ENCODE measurements at places on chromosomes 3 and 15.
A peak's percentile ranks its signal among the peaks of the same experiment; 100 is the strongest.

DNA sequence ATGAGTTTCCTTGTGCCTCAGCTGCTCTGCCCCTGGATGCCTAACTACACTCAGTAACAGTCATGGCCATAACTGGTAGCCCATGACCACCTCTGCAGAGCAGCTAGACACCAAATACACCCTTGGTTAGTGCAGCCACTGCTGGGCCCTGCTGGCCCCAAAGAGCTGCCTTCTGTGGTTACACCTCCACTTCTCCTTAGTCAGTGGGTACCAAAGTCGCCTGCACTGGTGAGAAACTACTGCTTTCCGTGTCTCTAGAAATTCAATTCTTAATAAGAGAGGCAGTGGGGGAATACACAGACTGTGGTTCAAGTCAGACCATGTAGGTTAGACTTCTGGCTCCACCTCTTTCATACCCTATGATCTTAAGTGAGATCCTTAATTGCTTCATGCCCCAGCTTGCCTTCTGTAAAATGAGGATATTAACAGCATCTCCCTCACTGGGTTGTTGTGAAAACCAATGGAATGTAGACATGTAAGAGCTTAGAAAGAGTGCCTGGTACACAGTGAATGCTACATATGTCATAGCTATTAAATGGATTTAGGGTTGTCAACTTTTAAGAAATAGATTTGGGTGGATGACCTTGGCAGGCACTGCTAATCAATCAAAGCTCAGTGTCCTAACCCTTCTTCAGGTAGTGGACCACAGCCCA, 18.2 kb downstream of the HEG1 start:
- no peak for DNase-seq

DNA sequence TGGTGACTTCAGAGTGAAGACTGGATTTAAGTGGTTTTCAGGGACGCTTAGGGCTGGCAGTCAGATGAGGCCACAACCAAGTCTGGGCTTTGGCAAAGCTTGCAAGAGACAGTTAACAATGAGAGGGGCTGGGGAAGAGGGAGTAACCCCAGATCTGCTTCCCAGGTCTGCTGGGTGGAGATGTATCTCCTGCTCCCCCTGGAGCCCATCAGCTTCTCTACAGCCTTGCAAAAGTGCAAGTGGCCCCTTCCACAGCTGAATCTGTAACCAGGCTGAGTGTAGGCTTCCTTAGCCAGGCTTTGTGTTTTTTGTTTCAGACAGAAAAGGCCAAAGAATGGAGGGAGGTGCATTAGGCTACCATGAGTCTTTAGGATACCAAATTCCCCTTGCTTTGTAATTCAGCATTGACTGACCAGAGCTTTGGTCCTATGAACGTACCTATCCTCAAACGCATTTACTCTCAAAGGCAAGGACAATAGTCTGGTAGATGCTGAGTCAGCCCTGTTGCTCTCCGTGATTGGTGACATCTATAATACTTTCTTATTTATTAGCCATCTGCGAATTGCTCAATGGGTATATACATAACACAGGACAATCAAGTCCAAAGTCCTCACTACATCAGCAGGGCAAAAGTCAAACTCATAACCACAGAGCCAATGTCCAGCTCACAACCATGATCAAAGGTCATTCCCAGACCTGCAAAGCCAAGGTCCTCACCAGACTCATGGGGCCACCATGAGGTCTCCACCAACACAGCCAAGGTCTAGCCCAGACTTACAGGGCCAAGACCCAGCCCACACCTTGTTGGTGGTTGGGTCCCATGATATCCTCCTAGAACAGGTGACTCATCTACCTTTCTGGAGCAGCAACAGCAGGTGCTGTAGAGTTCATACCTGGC, 17.1 kb downstream of the CCDC13 start:
- DNase-seq = no peak

GRCh38 chr3:139202226-139202958, 141.4 kb upstream of the MRPS22 start:
- peak; percentile 18 for DNase-seq

DNA sequence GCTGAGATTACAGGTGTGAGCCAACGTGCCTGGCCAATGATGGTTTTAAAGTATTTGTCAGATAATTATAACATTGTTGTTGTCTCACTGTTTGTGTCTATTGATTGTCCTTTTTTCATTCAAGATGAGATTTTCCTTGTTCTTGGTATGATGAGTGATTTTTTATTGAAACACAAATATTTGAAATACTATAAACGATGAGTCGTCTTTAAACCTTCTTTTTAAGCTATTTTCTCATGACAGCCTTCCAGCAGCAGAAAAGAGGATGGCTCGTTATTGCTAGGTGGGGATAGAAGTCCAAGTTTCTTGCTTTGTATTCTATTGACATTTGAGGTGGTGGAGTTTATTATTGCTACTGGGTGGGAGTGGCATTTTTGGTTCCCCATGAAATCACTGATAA, 61.7 kb upstream of the MDFIC2 start:
- DNase-seq = no peak

- no peak for DNase-seq
Observed at GRCh38 chr3:38611866-38612265, 37.6 kb downstream of the SCN5A start.

GRCh38 chr15:84734794-84735479, 13.5 kb upstream of the ZNF592 start:
- DNase-seq = peak; percentile 72

DNA sequence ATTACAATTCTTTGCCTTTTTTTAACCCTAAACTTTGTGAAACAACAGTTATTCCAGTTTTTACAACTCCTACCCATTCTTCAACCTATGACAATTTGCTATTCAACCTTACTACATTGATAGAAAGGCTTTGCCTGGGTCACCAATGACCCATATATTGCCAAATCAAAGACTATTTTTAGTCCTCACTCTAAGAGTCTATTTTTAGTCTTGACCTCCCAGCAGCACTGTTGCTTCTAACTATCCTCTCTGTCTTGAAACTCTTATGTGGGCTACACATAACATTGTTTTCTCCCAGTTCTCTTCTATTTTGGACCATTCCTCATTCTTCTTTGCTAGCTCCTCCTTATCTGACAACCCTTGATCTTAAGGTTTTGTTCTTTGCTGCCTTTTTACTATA, 71.4 kb downstream of the C3orf80 start:
- no peak for DNase-seq

GRCh38 chr15:60779718-60780503, 301.0 kb upstream of the ICE2 start:
- DNase-seq = no peak

- peak; percentile 25 for DNase-seq
Observed at GRCh38 chr15:52527911-52528563, 643 bp downstream of the MYO5A start.

DNA sequence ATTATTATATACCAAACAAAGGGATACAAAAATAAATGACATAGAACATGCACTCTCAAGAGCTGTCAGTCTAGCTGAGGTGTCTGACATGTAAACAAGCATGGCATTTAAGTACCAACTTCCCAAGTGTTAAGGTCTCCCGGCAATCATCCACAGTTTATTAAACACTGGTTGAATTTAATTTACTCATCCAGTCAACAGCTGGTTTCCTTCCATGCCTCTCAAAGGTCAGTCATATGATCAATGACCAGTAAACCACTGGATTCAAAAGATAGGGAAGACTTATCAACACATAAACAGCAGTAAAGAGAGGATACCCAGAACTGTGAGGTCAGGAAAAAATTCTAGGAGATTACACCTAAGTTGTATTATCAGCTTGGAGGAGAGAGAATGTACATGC, 80.4 kb downstream of the ADAM10 start:
- no peak for DNase-seq

DNA sequence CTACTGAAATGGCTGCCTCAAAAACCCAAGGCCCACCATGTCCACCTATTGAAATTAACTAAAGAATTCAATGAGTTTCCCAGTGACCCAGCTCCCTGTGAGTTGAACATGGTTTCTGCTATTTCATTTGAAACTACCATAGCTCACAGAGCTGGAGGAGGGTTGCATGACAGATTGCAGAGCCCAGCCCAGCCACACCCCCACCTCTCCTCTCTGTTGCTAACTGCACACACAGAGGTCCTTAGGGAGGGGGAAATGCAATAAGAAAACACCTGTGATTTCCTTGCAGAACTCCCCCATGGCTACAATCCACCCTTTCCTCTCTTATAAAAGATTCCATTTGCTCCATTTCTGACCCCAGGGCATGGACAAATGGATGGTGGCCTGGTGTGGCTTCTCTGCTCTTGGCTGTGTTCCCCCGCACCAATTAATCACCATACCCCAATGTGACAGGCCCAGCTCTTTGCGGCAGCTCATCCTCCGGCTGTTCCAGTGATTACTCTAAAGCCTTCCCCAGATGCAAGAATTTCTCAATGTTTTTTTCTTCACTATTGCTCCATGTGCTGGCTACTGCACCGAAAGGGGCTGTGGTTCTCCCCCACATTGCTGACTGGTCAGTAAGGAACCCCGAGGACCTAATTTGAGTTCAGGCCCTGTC, 208.4 kb upstream of the KBTBD8 start:
- no peak for DNase-seq

DNA sequence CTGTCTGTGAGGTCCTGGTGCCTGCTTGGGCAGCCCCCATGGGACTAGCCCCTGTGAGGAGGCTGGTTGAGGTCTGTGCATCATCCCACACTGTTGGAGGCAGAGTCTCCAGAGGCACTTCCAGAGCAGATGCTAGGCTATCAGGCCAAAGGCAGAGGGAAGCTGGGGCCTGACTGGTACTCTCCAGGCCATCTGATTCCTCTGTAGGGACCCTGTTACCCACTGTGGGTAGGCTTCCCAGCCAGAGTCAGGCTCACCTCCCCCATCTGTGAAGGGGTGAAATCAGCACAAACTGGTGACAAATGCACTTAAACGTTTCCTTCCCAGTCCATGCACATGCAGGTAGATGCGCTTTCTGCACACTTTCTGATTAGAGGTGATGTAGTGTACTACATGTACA, 212.6 kb upstream of the TOPAZ1 start:
- DNase-seq = no peak

DNA sequence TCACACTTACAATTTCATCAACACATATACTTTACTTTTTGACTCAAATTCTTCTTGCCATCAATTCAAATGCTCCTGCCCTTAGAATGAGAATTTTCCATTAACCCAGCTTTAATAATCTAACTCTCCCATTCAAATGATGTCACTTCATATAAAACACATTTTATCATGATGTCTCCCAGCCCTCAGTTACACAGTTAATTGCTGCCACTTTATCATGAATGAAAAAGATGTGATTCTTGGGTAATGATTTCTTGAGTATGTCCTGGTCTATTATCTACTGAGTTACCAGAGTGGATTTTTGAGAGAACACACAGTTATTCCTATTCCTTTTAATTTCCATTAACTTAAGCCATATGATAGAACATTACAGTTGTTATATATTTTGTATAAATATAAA, 7.6 kb downstream of the AGTR1 start:
- no peak for DNase-seq

- DNase-seq = no peak
Observed at GRCh38 chr3:61323094-61323493, 71.8 kb upstream of the FHIT start.

- peak; percentile 29 for DNase-seq
Observed at GRCh38 chr15:52651868-52652267, 27.3 kb downstream of the ATOSA start.

DNA sequence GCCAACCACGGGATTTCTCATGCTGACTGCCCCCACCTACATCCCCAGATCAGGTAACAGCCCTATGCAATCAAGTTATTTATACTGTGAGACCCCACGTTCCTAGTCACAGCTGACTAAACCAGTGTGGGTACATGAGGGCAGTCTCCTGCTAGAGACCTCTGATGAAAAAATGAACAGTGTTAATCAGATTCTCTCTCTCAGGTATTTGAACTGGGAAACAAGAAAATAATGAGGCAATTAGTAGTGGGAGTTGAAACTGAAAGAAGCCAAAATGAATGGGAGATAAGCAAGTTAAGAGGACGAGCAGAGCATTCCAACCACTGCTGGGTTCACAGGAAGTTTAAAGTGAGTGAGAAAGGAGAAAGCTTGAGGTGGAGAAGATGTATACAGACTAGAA, 98.5 kb upstream of the MYO5C start:
- DNase-seq = no peak

- DNase-seq = no peak
Observed at GRCh38 chr3:97975466-97975865, 3.2 kb upstream of the RIOX2 start.

GRCh38 chr3:184441202-184441900, 61.5 kb downstream of the CHRD start:
- DNase-seq = no peak

GRCh38 chr15:33315044-33315443, 4.3 kb downstream of the RYR3 start:
- DNase-seq = no peak

DNA sequence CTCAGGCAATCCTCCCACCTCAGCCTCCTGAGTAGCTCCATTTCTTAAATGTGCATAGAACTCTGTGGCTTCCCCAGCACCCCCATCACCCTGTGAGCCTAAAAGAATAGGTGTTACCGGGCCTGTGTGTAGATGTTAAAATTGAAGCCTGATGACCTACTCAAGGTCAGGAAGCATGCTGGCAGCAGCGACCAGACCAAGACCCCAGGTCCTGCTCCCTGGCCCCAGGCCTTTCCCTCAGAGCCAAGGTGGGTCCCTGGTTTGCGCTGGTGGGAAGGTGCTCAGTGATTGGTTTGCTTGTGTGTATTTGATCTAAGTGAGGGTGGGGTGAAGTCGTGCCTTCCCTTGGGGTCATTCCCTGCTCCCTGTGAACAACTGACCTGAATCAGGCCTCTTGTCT, 18.4 kb upstream of the CRABP1 start:
- no peak for DNase-seq

DNA sequence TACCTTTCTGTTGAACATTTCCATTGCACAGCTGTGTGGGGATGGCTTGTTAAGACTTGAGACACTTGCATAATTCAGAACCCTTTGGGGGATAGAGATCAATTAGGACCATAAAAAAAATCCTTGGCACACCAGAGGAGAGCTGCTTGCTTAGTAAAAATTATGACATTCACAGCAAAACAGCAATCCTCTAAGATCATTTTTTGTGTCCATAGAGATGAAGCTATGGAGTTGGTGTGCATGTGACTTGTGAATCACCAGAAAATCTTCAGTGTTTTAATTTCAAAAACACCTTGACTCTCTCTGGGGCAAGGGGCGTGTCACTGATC, 7.7 kb downstream of the COL8A1 start:
- no peak for DNase-seq

DNA sequence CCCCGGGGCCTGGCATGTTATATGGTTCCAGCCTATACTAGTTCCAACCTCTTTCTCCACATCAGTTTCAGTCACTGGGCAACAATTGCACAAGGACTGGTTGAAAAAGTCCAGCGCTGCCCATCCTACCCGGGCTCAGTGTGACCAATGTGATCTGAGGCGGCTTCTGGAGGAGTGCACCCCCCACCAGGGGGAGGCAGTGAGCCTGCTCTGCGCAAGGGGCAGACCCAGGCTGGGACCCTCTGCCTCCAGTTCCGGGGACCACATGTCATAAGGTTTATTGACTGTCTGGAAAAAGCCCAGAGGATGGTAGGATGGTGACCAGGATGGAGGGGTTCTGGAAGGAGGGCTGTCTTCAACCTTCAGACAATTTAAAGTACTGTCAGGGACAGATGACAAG, 25.6 kb upstream of the NR2E3 start:
- DNase-seq = no peak

DNA sequence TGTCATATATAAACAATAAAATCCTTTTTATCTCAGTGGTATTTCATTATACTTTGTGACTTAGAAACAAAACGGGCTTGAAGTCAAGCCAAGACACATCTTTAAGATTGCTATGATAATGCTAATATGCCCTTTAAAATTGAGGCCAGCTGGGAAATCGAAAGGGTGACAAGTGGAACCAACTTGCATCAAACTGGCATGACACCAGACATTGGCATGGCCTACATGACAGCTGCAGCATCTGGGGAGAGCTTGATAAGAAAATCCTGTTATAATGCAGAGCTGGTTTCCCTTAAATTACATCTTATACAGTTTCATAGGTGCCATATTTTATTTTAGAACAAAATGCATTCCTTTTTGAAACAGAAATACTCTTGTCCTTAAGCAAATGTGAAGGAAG, 325.2 kb downstream of the ZBBX start:
- no peak for DNase-seq

All from activated T-helper 2 cell treated with anti-CD3 and anti-CD28 coated beads, Interferon-gamma antibody, Interleukin-2, Interleukin-4, amounts not matched to agents 10 μg/mL and 5 μg/mL and 100 μg/mL, durations not matched to agents 14 hours and 24 hours and 36 hours (primary cell).